ENCODE measurements at places on chromosomes 4 and X. TPM values are rescaled to one million over a fixed set of nuclear protein-coding genes. Genes with fewer than 3 reads are reported as not detected.

ARHGEF6 gene
- 73.9 TPM for total RNA-seq

FGF13 gene
- 1.1 TPM for total RNA-seq

ADH1B gene
- total RNA-seq, result 0.76 TPM

MAPK10 gene
- total RNA-seq, result 3.7 TPM

ZNF157 gene
- 0.57 TPM for total RNA-seq

NALF2 gene
- total RNA-seq, result under 0.01 TPM

GRCh38 chr4:6056976-6057766 is 38.9 kb upstream of the C4orf50 start:
- no peak for DNase-seq

GRCh38 chr4:100679926-100680325 is 162.1 kb upstream of the EMCN start:
- DNase-seq, result no peak

GRCh38 chr4:184705692-184706091 is 28.2 kb downstream of the CENPU start:
- DNase-seq, result no peak

DNA sequence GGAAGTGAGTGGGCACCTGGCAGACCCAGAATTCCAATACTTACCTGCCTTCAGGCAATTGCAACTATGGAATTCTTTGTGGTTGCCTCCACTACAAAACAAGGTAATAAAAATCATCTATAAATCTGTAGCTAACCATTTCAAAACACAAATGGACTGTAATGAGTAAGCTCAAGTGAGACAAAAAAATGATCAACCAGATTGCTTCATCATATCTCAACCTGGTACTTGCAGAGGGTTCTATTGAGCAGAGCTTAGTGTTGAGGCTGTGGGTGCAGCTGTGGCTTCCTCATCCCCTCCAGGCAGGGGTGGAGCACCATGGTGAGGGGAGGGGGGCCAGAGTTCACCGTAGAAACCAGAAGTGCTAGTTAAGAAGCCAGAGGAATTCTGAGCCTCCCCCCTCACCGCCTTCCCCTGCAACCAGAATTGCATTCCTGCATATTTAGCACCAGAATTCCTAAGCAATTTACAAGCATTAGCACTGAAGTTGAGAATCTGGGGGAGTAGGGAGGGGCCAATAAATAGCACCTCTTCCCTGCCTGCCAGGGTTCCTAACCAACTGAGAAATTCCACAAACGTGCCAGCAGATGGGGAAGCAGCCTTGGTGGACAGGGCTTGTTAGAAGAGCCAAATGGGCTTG is 11.5 kb downstream of the CTAG1A start:
- no peak for DNase-seq

GRCh38 chr4:1211891-1212545 is 36.9 kb downstream of the CTBP1 start:
- no peak for DNase-seq

- DNase-seq, result no peak
These were observed 12.7 kb downstream of the TSR2 start for GRCh38 chrX:54452920-54453319.

DNA sequence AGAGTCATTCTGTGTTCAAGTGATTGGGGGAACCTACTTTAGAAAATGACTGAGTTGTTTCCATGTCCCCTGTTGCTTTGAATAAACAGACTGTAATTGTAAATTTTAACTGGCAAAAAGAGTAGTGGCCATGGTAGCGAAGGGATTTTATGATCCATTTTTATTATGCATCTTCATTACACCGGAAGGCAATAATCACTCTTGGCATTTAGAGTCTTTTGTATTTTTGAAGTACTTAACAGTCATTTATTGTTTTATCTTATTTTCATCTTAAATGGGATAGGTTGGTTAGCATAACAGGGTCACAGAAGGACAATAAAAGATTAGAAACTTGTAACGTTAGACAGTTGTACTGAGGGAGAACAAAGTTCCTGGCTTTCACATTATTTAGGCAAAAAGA is 11.0 kb upstream of the OTC start:
- no peak for DNase-seq

DNA sequence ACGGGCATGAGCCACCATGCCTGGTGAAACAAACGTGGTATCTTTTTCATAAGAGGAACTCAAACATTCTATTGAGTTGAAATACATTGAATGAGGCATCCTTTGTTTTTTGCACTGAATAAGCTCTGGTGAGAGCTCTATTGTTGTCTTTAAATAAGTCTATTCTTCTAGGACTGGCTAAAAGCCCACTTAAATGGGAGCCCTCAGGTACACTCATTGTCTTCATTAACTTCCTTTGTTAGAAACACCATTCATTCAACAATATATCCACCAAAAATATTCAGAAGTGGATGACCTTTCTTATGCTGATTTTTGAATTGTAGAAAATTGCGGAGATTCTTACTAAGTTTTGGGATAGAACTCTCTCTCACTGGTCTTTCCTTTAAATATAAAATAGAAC is 568.0 kb downstream of the IL1RAPL1 start:
- no peak for DNase-seq

DNA sequence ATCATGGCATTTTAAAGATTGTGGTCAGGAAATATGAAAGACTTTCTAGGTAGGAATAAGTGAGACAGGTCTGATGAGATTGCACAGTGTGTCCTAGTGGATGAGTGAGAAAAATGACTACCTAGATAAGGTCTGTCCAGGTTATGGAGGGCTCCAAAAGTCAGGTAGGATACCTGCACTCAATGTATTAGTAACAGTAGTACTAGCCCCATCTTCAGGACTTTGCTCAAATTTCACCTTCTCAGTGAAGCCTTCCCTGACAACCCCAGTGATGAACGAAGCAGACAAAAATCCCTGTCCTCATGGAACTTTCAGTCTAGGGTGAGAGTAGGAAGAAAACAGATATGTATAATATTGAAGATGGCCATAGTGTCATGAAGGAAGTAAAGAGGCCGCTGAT is 85.7 kb downstream of the ZIC3 start:
- DNase-seq, result no peak

- DNase-seq, result no peak
These were observed 400.8 kb upstream of the SLIT2 start for GRCh38 chr4:19850909-19851308.

DNA sequence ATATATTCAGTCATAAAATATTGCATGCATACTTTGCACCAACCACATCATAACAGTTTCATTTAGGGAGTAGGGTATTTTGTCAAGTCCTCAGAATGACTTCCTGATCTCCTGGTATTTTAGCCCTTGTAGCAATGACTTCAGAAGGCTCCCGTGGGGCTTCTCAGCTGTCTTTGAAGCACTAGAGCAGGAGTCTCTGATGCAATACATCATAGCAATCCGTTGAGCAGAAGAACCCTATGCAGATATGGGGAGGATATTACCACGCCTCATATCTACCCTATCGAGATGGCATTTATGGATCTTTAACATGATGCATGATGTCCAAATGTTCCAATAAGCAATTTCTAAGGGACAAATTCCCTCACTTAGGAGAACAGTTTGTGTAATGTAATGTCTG is 373.7 kb upstream of the FTHL17 start:
- no peak for DNase-seq

DNA sequence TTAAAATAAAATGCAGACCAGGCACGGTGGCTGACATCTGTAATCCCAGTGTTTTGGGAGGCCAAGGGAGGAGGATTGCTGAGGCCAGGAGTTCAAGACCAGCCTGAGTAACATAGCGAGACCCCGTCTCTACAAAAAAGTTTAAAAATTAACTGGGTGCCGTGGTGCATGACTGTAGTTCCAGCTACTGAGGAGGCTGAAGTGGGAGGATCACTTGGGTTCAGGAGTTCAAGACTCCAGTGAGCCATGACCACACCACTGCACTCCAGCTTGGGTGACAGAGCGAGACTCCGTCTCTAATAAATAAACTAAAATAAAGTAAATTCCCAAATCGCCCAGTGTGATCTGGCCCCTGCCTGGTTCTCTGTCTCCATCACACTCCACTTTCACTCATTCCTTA is 43.7 kb downstream of the TENM3 start:
- no peak for DNase-seq

GRCh38 chr4:147409350-147409749 is 71.5 kb upstream of the EDNRA start:
- DNase-seq, result no peak

- peak; percentile 80 for DNase-seq
These were observed 197.0 kb downstream of the BCOR start for GRCh38 chrX:39900777-39901170.

Measured in thymus (tissue), 14 donors.